Stimulated activated CD8-positive, alpha-beta memory T cell treated with anti-CD3 and anti-CD28 coated beads, Interleukin-2, amount 100 ng/mL, for 48 hours (primary cell): ENCODE measurements at places on chromosomes 2 and 18.

DNA sequence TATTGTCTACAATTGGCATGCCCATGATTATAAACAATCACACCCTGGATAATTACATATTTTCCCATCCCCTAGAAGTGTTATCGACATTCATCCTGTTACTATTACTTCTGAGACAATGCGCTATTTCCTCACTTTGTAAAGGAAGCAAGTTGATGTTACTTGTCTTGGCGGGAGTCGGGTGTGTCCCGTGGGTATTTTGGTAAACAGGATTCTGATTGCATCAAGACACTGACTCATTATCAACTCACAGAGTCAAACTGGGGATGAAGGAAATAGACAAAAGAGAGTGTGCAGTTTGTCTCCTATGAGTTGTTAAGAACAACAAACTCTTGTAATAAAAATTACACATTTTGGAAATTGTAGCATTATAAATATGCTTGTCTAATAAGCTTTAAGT lies 142.7 kb downstream of the GALR1 start:
- DNase-seq, result no peak

DNA sequence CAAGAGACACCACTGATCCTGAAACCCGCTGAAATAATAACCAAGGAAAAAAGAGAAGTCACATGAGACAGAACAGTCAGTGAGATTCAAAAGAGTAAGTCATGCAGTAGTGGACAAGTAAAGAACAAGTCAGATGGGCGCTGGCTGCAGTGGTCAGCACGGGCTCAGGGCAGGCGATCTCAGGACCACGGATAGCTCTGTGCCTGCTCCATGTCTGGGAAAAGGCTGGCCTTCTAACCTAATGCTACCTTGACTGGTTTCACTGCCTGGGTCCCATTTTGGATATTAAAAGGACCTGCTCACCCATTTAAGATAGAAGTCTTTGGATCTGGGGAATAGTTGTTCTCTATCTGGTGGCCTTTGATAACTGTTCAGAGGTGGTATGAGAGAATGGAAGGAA lies 61.7 kb upstream of the LCLAT1 start:
- no peak for DNase-seq

DNA sequence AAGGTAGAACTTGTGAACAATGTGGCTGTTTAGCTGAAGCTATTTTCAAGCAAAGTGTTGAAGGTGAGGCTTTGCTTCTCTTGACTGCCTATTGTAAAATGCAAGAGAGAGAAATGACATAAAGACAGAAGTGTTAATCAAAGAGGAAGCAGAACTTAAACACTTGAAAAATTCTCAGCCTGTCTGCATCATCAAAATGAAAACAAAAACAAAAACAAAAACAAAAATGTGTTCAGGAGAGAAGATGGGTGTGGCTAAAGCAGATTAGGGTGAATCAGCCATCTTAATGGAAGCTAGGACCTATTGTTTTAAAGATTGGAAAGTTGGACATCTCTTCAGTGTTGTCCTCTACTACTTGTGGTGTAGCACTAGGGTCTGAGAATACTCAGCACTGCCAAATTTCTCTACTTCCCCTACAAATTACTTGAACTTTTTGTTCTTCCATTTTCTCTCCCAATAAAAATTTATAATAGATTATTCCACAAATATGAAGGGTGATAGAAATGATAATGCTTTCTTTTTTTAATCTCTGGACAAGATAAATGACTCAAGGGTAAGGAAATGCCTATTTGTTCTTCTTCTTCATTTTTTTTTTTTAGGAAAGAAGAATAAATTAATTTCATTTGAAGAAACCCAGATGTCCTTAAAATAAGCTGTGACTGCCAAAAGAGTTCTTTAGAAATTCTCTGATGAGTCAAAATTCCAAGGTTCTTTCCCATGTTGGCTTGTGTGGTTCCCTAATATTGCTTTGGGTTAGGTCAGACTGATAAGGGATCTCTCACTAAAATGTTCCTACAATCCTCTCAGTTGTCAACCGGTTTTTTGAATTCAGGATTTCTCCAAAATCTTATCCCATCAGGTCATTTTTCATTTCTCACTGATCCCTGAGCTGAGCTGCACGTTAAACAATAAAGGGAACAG lies 571.2 kb upstream of the ZEB2 start:
- DNase-seq, result no peak

- DNase-seq, result no peak
Measured at GRCh38 chr2:132691556-132691955, 21.6 kb upstream of the LYPD1 start.

- DNase-seq, result no peak
Measured at GRCh38 chr2:231308631-231309428, 86.7 kb upstream of the B3GNT7 start.

DNA sequence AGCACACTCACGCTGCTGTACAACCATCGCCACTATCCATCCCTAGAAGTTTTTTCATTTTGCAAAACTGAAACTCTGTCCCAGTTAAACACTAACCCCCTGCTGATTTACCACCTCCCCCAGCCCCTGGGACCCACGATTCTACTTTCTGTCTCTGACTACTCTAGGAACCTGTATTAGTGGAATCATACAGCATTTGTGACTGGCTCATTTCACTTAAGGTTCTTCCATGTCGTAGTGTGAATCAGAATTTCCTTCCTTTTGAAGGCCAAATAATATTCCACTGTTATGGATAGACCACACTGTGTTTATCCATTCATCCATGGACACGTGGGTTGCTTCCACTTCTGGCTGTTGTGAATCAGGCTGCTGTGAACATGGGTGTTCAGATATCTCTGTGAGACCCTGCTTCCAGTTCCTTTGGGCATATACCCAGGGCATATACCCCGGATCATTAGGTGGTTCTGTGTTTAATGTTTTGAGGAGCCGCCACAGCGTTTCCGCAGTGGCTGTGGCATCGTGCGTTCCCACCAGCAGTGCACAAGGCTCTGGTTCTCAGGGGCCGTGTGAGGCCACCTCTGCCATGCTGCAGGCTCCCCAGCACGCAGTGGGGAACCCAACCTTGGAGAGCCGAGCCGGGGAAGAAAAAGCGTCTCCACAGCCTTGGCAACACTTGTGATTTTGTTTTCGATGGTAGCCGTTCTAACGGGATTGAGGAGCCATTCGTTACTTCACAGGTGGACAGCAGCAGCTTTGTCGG lies 10.1 kb downstream of the RAMP1 start:
- no peak for DNase-seq

DNA sequence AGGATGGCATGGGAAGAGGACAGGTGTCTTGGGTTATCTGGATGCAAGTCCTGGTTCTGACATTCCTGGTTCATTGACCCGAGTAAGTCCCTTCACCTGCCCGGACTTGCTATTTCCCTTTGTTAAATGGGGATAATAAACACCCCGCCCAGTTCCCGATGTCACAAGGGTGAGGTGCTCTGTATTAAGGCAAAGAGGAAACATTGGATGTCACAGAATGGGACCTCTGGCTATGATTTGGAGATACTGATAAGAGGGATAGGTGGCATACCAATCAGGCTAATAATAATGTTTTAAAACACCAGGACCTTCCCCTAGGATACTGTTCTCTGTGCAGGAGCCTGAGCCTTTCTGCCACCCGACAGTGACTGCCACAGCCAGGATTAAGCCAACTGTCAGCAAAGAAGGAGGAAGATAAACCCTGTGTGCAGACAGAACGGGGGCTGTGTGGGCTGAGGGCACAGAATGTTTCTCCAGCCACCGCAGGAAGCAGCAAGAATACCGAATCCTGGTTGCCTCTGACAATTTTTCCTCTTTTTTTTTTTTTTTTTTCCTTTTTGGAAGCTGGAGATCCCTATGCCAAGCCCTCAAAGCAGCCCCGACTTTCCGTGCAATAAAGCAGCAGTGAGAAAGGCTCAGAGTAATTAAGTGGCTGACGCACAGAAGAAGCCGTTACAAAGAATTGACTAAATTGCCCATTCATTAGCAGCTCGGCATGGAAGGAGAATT lies 336.6 kb downstream of the SMAD2 start:
- no peak for DNase-seq

GRCh38 chr2:23386339-23387220 lies 1.6 kb downstream of the KLHL29 start:
- DNase-seq, result no peak

DNA sequence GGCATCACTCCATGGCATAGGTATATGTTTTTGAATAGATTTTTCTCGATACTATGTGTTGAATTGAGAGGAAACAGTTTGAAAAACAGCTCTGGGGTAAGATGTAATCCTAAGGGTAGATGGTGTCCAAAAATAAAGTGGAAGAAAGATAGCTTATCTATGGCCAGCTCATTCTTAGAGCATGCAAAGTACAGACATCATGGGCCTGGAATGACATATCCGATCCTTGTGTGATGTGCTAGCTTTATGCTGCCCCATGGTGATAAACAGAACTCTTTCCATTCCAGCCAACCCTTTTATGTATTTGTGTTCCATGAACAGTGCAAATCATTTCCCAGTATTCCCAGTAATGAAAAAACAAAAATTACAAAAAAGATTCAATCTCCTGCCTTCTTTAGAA lies 390.2 kb upstream of the NXPH2 start:
- no peak for DNase-seq

DNA sequence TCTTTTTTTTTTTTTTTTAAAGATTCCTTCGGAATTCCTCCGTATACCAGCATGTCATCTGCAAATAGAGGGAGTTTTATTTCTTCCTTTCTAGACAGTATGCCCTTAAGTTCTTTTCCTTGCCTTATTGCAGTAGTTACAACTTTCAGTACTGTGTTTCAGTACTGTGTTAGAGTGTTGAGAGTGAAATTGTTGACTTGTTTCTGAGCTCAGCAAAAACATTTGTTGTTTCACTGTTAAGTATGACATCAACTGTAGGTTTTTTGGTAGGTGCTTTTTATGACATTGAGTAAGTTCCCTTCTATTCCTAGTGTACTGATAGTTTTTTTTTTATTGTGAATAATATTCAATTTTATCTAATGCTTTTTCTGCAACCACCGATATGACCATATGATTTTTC lies 43.9 kb downstream of the ACVR2A start:
- DNase-seq, result no peak

GRCh38 chr2:229641676-229642075 lies 72.7 kb downstream of the DNER start:
- no peak for DNase-seq

DNA sequence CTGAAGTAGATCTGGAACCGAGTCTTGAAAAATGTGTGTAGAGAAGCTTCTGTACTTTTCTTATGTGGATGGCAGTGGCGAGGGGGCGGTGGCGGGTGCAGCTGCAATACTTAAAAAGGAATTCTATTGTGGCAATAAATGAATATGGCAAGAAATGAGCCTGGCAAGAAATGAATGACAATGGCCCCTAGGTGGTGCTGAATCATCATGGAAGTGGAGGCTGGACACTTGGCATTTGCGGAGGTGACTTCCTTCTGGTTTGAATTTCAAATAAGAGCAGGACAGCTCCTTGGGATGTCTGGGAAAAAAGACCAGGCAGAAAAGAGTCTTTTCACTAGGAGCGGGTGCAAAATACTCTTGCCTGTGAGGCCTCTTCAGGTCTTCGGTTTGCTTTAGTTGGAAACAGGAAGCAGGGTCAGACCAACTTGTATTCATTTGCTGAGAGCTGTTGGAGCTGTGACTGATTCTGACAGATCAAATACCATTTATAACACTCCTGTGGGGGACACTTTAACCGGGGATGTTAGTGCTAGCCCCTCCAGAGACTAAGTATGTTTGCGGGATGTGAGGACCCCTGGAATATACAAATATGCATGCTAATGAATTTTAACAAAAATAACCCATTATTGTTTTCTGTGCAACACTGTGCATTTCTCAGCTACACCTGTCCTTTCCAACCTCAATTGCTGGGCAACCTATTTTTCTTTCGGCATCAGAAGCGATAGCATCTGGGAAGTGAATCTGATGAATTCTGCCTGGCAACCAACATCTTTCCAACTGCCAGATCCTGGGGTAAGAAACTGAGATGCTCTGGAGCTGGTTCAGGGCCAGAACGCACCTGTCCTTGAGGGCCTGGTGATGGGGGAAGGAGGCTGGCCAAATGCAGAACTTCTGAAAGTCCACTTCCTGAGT lies 35.4 kb downstream of the FASTKD2 start:
- DNase-seq, result no peak

DNA sequence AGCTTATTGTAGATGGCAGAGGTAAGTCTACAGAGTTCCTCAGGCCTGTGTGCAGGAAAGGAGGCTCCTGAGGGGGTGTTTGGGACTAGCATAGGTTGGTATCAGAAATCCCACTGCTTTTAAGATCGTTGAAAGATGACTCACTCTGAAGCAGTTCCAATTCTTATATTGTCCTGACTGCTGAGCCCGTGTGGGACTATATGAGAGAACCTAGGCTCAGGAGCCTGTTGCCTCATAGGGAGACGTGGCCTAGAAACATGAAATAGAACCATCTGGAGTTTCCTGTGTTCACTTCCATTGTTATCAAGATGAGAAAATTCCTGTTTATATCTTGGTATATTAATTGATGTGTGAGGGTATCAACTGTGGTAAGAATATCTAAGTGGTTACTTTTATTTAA lies 5.7 kb downstream of the CCT7 start:
- no peak for DNase-seq

DNA sequence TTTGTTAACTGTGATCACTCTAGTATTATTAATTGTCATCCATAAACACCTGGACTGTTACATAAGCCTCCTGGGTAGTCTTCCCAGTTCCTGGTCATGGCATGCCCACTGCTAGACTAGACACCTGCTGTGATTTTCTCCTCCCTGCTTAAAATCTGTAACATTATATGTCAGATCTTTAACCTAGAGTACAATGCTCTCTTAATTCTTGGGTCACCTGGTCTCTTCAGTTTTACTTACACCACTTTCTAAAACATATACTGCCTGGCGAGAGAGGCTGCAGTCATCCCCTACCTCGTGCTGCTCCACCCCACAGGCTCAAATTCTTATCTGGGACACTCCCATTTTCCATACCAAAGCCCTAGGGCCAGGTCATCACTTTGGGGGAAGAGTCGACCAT lies 161.3 kb downstream of the CDH2 start:
- DNase-seq, result no peak

- no peak for DNase-seq
Measured at GRCh38 chr18:65941482-65941881, 190.7 kb downstream of the CDH7 start.

DNA sequence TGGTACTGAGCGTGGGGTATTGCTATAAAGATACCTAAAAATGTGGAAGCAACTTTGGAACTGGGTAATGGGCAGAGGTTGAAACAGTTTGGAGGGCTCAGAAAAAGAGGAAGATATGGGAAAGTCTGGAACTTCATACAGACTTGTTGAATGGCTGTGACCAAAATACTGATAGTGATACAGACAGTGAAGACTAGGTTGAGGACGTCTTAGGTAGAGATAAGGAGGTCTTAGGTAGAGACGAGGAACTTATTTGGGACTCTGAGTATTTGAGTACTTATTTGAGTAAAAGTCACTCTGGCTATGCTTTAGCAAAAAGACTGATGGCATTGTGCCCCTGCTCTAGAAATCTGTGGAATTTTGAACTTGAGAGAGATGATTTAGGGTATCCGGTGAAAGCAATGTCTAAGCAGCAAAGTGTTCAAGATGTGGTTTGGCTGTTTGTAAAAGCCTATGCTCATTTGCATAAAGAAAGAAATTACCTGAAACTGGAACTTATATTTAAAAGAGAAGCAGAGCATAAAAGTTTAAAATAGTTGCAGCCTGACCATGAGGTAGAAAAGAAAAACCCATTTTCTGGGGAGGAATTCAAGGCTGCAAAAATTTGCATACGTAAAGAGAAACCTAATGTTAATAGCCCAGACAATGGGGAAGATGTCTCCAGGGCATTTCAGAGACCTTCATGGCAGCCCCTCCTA lies 219.6 kb downstream of the PDE1A start:
- no peak for DNase-seq
